ENCODE measurements at places on chromosomes 3 and 15.

DNA sequence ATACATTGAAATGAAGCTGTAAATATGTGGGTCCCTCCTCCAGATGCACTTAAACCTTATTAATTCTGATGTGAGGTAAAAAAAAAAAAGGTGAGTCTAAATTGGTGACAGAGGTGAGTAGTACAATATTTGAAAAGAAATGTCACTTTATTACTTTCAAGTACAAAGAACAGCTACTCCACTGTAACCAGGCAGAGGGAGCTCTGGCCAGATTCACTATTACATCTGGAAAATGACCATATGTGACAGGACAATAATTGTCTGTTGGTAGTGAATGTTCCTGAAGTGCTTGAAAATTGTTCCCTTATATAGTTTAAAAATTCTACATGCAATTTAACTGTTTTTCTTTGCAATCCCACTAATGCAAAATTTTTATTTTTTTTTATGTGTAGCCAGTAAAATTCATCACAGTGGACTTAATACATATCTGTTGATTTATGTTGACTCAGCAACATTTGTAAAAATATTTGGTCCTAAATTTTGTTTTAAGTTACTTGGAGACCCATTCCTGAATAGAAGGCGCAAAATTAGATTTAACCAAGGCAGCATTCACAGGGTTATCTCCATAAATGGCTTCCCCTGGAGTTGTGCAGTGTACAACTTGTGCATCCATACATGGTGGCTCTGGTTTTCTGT lies 231.9 kb upstream of the TBC1D5 start:
- no peak for DNase-seq

- no peak for DNase-seq
Observed at GRCh38 chr3:30661098-30661873, 54.9 kb downstream of the TGFBR2 start.

DNA sequence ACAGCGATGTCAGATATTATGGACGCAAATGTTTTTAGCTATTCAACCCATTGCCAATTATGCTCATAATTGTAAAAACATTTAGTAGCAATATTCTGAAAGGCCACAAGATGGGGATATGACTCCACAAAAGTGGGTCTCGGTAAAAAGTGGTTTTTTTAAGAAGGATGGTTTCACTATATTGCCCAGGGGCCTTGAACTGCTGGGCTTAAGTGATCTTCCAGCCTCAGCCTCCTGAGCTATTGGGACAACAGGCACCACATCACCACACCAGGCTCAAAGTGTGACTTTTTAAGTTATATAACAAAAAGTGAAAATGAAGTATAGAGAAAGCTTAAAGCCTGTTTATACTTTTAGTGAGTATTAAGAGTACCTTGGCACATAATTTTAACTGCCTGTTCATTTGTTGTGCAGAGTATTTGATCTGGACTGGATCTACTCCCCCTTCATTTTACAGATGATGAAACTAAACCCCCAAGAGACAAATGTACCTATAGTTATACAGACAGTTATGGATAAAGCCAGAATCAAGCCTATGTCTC lies 9.4 kb downstream of the NAA50 start:
- no peak for DNase-seq

DNA sequence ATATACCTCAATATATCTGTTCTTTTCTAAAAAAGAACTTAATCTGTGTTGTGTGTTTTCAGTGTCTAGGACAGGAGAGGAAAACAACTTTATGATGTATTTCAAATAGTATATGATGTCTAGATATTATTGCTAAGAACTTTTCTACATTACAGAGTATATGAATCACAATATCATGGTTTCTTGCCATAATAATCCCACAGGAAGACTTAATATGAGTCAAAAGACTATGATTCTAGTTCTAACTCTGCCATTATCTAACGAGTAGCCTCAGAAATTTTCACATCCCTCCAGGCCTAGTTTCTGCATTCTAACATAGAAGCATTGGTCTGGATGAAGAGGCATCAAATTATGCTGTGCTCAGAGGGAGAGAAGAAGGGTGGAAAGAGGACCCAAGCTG lies 107.7 kb upstream of the SPRED1 start:
- DNase-seq, result no peak

GRCh38 chr3:133479895-133480669 lies 80.2 kb downstream of the BFSP2 start:
- no peak for DNase-seq

- no peak for DNase-seq
Observed at GRCh38 chr3:29275309-29275708, 5.6 kb upstream of the RBMS3 start.

GRCh38 chr3:99470841-99471240 lies 167.6 kb upstream of the COL8A1 start:
- no peak for DNase-seq

DNA sequence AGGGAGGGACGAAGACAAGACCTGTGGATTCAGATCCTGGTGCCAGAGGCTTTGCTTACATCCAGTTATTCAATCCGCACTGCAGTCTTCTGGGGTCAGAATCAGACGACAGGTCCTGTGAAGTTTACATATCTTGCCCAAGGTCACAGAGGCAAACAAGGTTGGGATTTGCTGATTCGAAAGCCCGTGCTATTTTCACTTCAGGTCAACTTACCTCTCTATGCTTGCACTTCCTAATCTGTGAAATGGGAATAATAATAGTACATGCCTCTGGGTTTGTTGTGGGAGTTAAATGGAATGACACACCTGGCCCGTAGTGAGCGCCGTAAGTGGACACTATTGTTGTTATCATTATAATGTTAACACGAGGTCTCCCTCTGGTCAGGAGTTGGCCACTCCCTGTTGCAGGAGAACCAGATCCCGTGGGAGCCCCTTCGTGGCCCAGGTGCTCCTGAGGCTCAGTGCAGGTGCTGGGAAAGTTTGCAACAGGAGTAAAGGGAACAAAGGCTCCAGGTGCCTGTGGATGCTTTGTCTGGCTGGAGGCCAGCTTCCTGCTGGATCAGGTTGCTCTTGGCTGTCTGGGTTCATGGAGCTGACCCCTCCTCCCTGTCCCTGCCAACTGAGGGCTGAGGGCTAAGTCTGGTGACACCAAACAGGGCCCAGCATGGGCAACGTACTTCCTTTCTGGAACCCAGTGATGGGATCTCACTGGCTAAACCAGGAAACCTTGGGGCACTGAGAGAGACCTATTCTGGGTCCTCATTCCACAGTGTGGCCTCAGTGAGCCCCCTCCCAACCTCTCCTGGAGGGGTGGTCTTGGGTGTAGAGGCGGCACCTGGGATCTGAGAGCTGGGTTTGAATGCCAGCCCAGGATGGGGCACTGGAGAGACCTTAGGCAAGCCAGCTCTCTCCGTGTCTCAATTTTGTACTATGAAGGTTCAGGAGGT lies 40.1 kb upstream of the SEMA4B start:
- DNase-seq, result no peak

- no peak for DNase-seq
Observed at GRCh38 chr15:62636823-62637573, 405.5 kb upstream of the TPM1 start.

GRCh38 chr3:191399918-191400317 lies 61.0 kb upstream of the PYDC2 start:
- no peak for DNase-seq

DNA sequence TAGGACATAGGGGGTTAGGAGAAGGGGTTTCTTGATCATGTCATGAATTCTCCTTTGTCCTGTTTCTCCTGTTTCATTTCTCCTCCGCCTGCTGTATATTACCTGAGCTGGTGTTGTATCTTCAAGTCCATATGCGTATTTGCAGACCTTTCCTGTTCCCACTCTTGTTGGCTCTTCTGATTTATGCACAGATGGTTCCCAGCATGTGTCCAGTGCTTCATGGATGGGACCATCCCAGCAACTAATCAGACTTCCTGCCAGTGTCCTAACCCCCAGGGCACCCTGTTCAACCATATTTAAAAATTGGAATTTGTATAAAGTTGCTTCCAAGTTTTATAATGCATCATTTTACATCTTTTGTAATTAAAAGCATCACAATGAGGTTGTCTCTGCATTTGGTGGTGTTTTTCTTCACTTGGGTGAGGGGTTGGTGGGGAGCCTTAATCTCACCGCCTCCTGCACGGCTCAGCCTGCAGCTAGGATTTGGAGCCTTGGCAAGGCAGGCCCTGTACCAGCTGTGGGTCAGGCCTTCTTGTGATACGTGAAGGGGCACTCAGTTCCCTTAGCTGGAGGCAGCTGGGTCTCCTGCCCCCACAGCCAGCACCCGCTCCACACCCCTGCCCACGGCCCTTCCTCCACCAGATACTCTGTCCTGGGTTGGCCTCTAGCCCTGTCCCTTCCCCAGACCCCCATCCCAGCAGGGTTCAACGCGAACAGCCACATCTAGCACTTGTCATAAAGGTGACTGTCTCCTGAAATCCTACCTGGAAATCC lies 72.0 kb upstream of the BLM start:
- no peak for DNase-seq

- DNase-seq, result peak; percentile 68
Observed at GRCh38 chr3:71583566-71584393, at the start of gene FOXP1. Gene FOXP1, minus strand, starts transcription at chr3:71583728. Its CDS starts 385,347 bp downstream, at chr3:71198381.

GRCh38 chr15:57969355-57969754 lies 96.2 kb downstream of the ALDH1A2 start:
- no peak for DNase-seq

GRCh38 chr15:88586401-88587162 lies 34.6 kb upstream of the AEN start:
- DNase-seq, result no peak

- DNase-seq, result no peak
Observed at GRCh38 chr3:14424711-14425580, 22.5 kb downstream of the SLC6A6 start.

DNA sequence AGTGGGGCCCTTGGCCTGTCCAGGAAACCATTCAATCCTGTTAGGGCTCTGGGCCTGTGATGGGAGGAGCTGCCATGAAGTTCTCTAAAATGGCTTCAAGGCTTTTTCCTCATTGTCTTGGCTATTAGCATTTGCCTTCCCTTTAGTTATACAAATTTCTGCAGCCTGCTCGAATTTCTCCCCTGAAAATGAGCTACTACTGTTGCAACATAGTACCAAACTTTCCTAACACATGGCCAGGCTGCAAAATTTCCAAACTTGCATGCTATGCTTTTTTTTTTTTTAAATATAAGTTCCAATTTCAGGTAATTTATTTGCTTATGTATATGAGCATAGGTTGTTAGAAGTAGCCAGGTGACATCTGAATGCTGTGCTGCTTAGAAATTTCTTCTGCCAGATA lies 560.8 kb upstream of the TBL1XR1 start:
- DNase-seq, result no peak

DNA sequence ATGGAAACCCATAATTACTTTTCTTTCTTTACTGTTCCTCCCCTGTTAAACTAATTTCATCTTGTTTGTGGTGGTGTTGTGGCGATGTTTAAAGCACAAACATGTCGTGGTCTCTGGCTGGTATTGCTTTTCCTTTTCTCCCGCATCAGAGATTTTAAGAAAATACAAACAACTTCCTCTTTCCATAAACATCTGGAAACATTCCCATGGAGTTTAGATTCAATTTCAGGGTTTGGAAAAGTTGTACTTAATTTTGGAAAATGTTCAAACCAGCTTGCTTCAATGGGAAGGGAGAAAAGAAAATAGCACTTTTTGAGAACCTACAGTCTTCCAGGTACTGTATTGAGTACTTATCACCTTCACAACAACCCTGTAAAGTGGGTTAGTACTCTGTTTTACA lies 30.4 kb downstream of the STARD9 start:
- DNase-seq, result no peak

- DNase-seq, result no peak
Observed at GRCh38 chr3:110974902-110975301, 96.7 kb upstream of the NECTIN3 start.

GRCh38 chr3:158509891-158510290 lies 61.1 kb upstream of the MLF1 start:
- DNase-seq, result no peak

DNA sequence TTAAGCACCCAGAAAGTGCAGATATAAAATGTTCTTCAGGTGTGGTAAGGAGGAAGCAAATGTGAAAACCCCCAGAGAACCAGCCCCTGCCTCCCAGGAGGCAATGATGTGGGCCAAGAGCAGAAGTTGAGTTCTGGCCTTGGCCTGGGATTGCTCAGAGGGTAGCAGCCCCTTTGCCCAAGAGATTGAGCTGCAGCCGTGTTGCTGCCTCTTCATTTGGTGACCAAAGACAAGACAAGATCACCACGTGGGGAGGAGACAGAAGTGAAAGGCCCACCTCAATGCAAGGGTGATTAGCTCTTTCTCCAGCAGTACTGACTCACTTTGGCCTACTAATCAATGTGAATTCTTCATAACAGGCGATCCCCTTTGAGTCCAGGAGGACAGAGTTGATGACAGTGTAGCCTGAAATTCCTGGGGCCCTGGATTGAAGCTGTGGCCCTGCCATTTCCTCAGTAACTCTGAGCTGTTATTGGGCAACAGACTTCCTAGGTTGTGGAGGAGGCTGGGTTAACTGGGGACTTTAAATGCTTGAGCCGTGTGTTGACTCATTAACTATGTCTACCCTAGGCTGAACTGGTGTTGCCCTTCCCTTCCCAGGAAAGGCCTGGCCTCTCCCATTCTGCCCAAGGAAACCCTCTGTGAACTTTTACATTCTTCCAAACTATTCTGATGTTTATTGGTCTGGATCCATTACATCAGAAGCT lies 86.5 kb downstream of the ST6GAL1 start:
- DNase-seq, result no peak

DNA sequence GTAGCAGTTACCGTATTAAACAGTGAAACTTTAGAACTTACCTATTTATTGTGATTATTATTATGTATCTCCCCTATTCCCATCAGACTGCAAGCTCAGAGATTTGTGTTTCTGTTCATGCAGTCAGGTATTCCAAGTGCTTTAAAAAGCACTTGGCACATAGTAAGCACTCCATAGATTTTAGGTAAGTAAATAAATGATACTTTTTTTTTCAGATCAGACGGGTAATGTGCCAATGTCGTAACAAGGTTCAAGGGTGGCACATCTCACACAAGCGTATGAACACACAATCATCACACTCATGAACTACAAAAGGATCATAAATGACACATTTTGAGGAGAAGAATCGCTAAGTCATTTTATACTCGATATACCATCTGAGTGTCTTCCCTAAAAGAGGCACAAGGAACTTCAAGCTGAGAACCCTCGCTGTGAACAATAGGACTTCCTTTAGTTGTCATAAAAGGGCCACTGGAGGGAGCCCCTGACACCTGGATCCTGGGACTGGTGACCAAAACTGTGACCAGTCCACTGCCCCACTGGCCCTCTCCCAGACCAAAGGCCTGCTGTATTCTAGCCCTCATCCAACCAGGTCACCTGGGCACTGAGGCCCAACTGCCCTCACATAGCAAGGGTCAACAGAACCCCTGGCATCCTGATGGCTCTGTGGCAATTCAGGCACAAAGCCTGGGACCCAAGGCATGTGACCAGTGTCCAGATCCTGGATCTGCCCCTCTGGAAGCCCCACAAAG lies 32.1 kb downstream of the KIF9 start:
- DNase-seq, result no peak

GRCh38 chr3:123401836-123402530 lies 46.9 kb downstream of the ADCY5 start:
- DNase-seq, result no peak

- DNase-seq, result no peak
Observed at GRCh38 chr3:172115787-172116186, 76.4 kb downstream of the FNDC3B start.

GRCh38 chr3:55014081-55014480 lies 86.2 kb upstream of the LRTM1 start:
- DNase-seq, result no peak

- no peak for DNase-seq
Observed at GRCh38 chr3:55480911-55481743, 6.0 kb downstream of the WNT5A start.

Measured in stimulated activated CD4-positive, alpha-beta T cell treated with anti-CD3 and anti-CD28 coated beads, Interleukin-2, amount 100 ng/mL, for 4 hours (primary cell).